ENCODE measurements at places on chromosomes 1 and 21. TPM values are rescaled to one million over a fixed set of nuclear protein-coding genes. Genes with fewer than 3 reads are reported as not detected.

The TBCE gene
- total RNA-seq = 17.4 TPM

The PLA2G5 gene
- not detected for total RNA-seq

The GBP7 gene
- total RNA-seq = not detected

The INSRR gene
- not detected for total RNA-seq

Measured in nasal cavity respiratory epithelium epithelial cell of viscerocranial mucosa (primary cell).